Thoracic aorta (tissue), 2 donors: ENCODE measurements at places on chromosomes 7 and 10.

GRCh38 chr7:3866277-3866676, 565.2 kb downstream of the SDK1 start:
- no peak for DNase-seq

DNA sequence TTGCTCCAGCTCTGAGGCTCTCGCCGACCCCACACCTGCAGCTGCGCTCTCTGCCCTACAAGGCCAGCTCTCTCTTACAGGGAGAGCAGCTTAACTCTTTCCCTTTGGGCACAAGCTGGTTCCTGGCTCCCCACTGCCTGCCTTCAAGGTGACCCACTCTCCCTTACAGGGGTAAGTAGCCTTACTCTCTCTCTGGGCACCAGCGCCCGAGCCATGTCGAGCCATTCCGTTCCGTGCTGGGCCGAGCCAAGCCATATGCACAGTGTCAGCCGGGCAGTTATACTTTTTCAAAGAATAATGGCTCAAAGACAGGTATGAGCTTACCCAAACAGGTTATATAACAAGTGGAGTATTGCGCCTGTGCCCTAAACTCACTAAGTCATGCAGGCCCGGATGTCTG, 44.6 kb downstream of the VIM start:
- no peak for DNase-seq

GRCh38 chr10:109968953-109969759, 38.6 kb upstream of the ADD3 start:
- no peak for DNase-seq

DNA sequence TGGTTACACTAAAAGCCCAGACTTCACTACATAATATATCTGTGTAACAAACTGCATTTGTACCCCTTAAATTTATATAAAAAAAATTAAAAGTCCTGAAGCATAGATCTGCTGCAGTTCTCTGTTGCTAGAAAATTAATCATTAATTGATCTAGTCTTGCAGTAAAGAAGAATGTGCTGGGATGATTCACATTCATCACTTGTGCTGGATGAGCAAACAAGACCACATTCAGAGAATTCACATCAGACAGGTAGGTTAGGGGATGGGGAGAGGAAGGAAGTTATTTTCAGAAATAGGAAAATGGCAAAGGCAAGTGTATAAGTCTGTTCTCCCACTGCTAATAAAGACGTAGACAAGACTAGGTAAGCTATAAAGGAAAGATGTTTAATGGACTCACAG, 1019.0 kb downstream of the KCNMA1 start:
- no peak for DNase-seq

DNA sequence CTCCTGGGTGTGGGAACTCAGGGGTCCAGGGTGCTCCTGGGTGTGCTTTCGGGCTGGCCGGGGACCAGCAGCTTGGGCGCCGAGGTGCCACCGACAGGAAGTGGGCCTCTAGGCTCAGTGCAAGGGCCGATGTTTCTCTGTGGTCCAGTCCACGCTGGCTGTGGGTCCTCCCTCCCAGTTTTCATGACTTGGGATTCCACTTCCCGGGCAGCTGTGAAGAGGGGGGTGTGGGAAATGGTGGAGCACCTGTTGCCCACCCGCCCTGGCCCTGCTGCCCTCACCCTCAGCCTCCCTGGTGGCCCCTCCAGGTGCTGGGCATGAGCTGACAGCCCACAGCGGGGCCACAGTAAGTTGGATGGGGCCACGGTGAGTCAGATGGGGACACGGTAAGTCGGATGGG, 58.5 kb downstream of the NKX6-2 start:
- no peak for DNase-seq

GRCh38 chr10:43867667-43868565, 219.2 kb upstream of the ZNF32 start:
- no peak for DNase-seq

DNA sequence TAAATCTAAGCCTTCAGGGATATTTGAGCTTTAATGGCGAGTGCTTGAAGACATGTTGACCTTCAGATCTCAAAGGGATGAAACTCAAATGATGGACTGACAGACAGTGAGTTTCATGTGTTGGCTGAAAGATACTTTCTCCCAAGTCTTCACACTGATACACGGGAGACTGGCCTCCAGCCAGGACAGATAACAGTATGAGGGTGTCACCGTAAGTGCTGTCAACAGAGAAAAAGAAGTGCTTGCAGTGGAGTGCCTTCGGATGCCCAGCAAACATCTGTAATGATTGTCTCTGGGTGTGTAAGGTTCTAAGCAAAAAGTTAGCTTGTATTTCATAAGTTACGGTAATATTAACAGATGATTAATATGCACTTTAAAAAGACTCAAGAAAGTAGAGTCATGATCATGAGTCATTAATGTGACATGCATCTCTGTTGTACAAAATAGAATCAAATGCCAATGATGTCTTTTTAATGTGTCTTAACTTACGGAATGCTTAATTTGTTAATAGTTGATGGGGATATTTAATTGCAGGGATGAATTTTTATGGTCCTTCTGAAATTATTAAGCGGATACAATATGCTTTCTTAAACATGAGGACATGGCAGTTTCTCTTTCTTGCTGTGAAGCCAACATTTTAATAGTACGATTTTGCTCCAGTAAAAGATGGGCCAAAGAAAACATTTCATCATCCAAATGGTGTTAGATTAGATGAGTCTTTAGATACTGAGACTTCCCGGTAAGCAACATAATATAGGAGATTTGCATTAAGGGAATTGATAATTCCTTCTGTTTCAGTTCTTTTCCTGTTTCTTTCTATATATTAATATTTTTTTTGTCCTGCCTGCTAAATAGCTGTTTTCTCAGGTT, 292.5 kb downstream of the GALNT17 start:
- DNase-seq = no peak
